ENCODE measurements at places on chromosomes 2 and 18. TPM values are rescaled to one million over a fixed set of nuclear protein-coding genes. Genes with fewer than 3 reads are reported as not detected.

DNA sequence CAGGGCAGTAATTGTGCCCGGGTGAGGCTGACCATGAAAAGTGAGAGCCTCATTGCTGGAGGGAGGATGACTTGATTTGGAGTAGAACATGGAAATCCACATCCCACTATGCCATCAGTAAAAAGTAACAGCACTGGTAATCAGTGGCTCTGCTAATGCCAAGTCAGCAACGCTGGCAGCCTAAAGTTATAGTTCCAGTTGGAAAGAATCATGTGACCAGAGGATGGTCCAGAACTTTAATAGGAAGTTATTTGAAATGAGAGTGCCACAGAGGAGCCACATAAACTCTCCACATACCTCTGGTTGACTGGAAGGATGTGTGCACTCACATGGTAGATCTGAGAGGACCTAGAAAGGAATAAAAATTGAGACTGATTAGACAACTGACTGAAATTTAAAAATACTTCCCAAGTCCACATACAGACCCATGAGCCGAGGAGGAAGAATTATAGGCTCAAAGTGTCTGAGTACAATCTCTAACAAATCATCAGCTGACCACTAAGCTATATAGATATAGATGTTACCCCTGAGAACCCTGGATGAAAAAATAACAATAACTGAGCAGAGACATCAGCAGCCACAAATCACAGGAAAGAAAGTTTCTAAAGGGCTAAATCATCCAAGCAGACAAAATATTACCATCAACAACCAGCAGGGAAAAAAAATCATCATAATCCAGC lies 346.8 kb downstream of the STK39 start:
- no peak for DNase-seq

DNA sequence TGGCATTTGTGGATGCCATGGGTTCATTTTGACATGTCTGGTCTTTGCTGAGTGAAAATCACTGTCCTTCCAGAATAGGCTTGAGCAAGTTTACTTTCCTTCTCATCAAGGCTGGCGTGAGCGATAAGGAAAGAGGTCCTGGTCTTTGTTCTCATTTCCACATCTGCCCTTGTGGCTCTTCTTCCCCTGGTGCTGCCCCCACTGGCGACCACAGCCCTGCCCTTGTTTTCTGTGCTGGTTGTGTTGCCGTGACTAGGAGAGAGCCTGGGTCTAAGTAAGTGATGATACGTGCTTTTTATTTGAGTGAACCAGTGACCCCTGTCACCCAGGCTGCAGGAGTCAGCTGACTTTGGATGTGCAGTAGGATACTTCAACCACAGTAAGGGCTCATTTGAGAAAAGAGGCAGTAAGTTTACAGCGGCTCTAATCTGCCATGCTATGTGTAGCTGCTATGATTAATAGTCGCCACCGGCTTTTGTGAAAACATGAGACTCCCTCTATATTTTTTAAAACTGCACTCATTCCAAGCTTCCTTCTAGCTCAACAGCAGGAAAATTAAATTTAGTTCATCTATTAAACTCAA lies 441.7 kb downstream of the RNF144A start:
- DNase-seq, result no peak

DNA sequence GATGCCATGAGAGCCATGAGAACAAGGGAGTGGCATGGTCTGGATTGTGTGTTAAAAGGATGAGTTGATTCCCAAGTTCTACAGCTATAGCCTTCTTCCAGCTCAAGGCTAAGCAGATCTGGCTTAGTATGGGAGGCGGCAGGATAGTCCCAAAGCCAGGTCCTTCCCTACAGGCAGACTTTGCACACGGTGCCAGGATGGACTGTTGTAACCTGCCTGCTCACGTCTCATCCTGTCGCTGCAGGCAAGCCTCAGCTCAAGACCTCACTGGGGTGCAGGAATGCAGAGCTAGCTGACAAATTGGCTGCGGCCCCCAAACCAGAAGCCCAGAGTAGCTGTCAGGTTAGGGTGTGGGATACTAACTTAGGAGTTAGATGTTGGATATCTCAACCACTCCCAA lies 28.8 kb upstream of the IGFBP5 start:
- DNase-seq, result no peak

DNA sequence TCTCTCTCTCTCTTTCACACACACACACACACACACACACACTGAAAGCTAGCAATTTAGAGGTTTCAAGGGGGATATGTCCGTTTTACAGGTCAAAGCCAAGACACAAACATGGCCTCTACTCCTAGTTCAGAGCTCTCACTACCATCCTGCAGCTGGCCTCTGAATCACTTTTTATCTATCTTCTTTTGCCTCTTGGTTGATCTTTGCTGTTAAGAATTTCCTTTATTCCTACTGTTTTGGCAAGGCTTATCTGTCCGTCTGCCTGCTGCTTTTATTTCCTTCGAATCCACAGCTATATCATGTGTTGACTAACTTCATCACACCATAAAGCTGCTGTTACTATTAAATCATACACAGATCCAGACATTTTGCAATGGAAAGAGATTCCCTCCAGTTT lies 543.0 kb downstream of the PLCL1 start:
- DNase-seq, result no peak

- DNase-seq, result no peak
These were observed 1.8 kb downstream of the RETREG2 start for GRCh38 chr2:219179601-219180465.

DNA sequence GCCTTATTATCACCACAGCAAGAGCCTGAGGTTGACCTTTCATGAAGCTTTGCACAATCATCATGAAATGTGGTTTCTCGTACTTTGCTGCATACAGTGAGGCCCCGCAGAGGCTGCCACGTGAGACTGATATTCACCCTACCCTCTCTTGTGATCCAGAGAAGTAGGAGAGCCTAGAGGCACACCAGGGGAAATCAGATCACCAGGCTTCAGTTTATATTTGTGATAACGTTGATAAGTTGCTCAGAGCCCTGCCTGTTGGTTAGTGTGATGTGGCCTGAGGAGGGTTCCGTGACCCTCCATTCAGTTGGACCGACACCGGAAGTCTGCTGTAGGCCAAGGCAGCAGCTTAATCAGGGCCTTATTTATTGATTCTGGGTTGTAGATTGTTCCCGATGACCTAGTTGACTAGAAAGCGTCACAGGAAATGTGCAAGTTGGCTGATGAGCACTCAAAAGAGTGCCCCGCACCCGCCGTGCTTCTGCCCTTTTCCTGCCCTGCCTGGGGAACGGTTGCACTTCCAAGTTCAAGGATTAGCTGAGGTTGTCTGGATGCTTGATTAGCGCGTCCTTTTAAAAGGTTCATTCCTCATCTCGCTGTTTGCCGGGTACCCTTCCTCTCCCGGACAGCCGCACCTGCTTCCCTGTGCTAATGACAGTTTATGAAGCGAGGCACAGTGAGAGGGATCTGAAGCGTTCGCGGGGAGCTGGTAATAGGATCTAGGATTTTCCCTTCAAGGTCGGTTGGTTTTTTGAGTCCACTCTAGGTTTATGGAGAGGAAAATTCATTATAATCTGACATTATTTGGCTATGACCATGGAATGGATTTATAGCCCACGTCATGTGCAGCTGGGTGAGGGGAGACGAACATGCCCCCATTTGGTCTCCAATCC lies 146.4 kb downstream of the SH3RF3 start:
- no peak for DNase-seq

DNA sequence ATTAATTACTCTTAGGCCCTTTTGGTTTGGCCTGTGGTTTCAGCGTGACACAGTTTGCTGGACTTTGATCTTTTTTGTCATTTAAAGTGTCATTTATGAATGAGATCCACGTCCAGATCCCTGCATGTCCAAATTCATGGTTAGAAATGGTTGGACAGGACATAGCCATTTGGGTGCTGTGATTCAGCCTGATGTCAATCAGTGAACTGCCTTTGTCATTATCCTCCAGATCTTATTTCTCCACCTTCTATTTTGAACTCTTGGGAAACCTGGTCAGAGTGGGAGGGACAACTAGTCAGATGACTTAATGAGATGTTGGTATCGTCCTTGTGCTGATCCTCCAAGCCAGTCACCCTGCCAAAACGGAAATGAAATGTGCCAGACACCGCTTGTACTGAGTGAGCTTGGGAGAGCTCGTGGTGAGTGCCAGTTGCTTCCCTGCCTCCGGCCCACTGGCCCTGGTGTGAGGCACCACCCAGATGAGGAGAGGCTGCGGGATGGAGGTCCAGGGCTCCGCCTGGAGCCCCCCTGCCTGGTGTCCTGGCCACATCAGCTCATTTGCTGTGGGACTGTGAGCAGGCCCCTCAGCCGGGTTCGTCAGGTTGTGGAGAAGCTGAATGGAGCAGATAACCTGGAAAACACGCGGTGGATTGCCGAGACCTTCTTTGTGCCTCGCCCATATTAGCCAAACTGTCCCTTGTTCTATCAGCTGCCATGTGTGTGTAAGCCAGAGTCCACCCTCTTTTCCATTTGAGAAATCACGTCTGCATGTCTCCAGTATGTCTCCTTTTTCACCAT lies 70.1 kb downstream of the DGKD start:
- no peak for DNase-seq

DNA sequence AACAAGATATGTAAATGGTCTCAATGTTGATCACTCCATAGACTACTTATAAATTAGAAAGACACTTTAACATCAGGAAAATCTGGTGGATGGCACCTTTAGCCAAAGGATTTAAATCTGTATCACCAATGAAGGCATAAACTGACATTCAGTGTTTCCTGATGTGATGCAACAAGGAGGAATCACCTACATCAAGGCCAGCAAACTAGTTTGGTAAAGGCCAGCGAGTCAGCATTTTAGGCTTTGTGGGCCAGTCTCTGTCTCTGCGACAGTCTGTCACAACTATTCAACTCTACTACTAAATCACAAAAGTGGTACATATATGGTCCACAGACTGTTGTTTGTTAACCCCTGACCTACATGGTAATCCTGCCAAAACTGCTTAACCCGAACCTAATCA lies 33.3 kb downstream of the C2orf76 start:
- DNase-seq, result no peak

- no peak for DNase-seq
These were observed 871.8 kb downstream of the SUCLG1 start for GRCh38 chr2:83587309-83587708.

The NEB gene
- 2,139 TPM for total RNA-seq

The LBH gene
- total RNA-seq, result 56.4 TPM

The PSMA8 gene
- total RNA-seq, result not detected

The COL4A3 gene
- 7.3 TPM for total RNA-seq
